ENCODE measurements at places on chromosomes 12 and 14. TPM values are rescaled to one million over a fixed set of nuclear protein-coding genes. Genes with fewer than 3 reads are reported as not detected.
A peak's percentile ranks its signal among the peaks of the same experiment; 100 is the strongest.

GRCh38 chr12:109421355-109422087 is 55.6 kb downstream of the KCTD10 start:
- no peak for DNase-seq

GRCh38 chr12:51076236-51076930 is 7.0 kb downstream of the CSRNP2 start:
- DNase-seq: no peak

GRCh38 chr12:18723752-18724151 is 14.1 kb downstream of the PLCZ1 start:
- no peak for DNase-seq

The RBP5 gene
- total RNA-seq: not detected

The AMDHD1 gene
- total RNA-seq: not detected

- DNase-seq: no peak
Measured at GRCh38 chr12:109868182-109869051, 11.9 kb downstream of the GLTP start.

- no peak for DNase-seq
Measured at GRCh38 chr14:102652194-102652593, 59.7 kb downstream of the RCOR1 start.

GRCh38 chr12:42677461-42677860 is 87.9 kb upstream of the PRICKLE1 start:
- DNase-seq: no peak

- DNase-seq: peak; percentile 52
Measured at GRCh38 chr14:101500061-101500460, 61.2 kb upstream of the DIO3 start.

GRCh38 chr14:72808564-72808963 is 85.3 kb downstream of the DPF3 start:
- DNase-seq: no peak

The KRT6B gene
- total RNA-seq: 441 TPM

The CCDC60 gene
- total RNA-seq: not detected

GRCh38 chr12:59657266-59657665 is 61.4 kb downstream of the SLC16A7 start:
- no peak for DNase-seq

GRCh38 chr14:81206115-81206514 is 14.6 kb downstream of the GTF2A1 start:
- no peak for DNase-seq

The CPNE6 gene
- not detected for total RNA-seq

DNA sequence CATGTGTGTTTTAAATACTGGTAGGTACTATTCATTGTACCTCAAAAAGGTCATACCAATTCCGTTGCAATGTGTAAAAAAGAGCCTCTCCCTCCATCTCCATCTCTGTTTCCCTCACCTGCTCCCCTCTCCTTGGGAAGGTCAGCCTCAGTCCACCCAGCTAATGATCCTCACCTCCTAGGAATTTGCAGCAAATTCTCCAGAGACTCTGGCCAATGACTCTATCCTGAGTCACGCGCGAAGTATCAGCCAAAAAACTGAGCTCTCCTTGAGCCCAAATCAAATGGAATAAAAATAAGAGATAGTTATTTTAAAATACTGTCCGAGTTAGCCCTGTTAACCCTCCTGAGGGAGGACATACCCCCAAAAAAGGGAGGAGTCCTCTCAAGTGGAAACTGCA is 148.4 kb downstream of the DPF3 start:
- DNase-seq: no peak

- DNase-seq: no peak
Measured at GRCh38 chr14:60153991-60154390, 11.2 kb downstream of the DHRS7 start.

DNA sequence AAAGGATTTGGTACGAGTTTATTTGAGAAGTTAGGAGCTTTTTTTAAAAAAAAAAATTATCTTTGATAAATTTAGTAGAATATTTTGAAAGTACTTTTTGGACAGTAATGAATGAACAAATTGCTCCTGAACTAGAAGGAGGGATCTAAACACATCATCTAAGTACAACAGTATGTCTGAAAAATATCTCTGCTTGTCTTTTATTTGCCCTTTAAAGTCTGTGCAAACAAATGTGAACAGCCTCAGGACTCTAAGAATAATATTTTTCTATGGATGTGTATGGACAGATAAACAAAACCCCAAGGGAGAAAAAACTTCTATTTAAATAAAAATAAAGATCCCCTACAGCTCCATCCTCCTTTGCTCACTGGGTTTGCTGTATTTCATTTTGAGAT is 19.5 kb downstream of the FBXL14 start:
- DNase-seq: no peak

DNA sequence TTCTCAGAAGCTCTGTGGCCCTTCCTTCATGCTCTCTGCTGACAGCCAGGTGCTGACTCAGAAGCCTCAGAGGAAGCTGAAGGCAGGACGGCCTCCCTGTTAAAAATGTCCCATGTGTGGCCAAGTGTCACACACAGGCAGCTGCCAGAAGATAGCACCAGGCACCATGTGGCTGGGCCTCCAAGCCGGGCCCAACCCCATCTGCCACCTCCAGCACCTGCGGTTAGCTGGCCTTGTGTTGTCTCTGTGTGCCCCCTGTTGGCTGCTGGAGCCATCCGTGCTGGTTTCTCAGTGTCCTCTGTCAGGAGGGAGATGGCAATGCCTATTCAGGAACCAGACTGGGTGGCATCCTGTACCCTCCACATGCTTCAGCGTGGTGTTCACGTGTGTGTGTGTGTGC is 63.2 kb downstream of the TSPAN11 start:
- no peak for DNase-seq

DNA sequence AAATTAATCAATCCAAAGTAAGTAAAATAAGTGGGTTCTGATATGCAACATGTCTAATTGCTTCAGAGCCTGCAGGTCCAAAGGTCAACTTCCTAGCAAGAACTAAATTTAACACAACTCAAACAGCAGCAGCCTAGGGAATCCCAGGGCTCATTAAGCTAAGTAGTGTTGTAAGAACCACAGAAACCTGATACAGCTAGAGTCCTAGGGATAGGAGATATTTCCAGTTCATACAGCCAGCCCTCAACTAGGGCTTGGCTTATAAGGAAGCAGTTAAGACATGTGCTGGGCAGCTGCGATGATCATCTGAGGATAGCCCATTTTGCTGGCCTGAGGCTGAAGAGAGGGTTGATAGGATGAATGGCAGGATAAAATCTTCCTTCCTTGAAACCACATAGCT is at the start of gene OR4Q3:
Gene OR4Q3, plus strand, starts transcription at position 316 of the 400 bp plus-strand sequence.
- no peak for DNase-seq

The BDKRB2 gene
- 14.8 TPM for total RNA-seq

DNA sequence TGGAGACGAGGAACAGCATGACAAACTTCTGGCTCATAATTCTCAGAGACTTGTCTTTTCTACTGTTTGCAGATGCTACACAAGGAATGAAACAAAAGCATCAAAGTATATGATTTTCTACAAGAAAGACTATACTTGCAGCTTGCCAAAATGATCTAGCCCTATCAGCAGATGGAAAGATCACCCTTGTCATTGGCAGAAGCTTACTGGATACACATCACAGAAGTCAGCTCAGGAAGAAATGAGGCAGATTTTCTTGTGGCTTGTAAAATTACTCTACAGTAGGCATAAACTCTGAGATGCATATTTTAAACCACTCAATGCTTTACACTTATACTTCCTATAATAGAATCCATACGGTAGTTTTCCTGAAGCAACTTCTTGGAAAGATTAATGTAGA is 20.6 kb downstream of the E2F7 start:
- DNase-seq: no peak

The IAPP gene
- total RNA-seq: not detected

DNA sequence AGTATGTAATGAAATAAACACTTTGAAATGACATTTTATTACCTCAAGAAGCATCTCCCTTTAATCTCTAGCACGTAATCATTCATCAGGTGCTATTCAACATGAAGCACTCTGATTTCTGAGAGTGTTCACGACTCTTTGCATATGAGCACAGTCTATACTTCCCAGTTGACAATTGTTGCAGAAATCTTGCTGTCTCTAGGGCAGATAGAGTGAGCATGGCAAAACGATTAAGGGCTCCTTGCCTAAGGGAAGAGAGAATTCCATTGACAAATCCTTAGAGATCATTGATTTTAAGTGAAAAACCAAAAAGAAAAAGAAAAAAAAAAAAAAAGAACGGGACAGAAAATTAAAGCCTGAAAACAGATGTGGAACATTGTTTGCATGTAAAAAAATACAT is 107.6 kb downstream of the C12orf50 start:
- no peak for DNase-seq

- no peak for DNase-seq
Measured at GRCh38 chr14:92613681-92614260, 100.2 kb downstream of the RIN3 start.

DNA sequence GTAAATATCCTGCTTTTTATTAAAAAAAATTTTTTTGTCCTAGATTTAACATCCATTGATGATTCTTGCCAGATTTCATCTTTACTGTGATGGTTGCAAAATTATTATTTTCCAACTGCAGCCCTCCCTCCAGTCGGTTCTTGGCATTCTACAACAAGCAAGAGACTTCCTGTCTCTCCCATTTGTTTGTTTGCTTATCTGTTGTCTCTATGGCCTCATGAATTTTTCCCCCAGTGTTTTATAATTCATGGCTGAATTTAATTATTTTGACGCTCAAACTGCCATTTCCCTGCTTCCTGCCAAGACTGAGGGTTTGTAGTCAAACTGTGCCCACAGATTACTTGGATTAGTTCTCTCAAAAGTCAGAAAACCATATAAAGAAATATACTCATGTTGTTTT is 25.9 kb downstream of the CGRRF1 start:
- DNase-seq: no peak

The SLC6A12 gene
- total RNA-seq: 0.30 TPM

GRCh38 chr14:32300136-32300535 is 29.0 kb upstream of the AKAP6 start:
- DNase-seq: no peak

- no peak for DNase-seq
Measured at GRCh38 chr14:25308244-25308643, 258.3 kb upstream of the STXBP6 start.

- DNase-seq: no peak
Measured at GRCh38 chr14:22176957-22177356, 412.1 kb downstream of the DAD1 start.

- no peak for DNase-seq
Measured at GRCh38 chr14:32559048-32559447, 229.9 kb downstream of the AKAP6 start.

The TAS2R42 gene
- total RNA-seq: not detected

DNA sequence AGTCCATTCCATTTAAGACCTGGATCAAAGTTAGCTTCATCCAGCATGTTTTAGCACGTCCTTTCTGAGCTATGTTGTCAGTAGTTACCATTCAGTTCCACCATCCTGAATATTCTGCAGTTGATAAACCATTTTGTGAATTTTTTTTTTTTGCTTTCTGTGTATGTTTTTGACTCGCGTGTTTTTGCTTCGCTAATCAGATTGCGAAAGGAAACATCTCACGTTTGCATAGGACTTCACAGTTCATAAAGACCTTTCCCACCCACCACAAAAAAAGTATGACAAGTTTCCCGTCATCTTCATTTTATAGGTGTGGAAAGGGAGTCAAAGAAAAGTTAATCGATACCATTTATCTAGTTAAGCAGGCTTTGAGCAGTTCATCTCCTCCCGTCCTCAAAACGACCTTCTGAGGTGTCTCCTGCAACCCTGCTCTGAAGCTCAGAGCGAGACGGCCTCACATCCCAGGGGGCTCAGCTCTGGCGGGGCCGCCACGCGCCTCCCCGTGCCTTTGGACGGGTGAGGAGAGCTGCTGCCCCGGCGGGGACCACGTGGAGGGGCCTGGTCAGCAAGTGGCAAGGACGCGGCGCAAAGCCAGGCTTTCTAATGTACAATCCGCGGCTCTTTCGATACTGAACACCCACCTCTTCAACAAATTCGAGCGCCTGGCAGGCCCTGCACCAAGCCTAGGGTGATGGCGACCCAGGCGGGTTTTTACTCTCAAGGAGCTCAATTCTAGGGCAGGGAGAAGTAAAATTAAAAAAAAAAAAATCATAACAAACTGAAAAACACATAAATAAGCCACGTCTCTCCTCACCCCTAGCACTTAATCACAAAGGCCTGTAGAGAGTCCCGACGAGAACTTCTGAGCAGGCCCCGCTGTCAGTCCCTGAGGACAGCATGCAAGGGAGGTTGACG is 988 bp upstream of the TMEM263 start:
- DNase-seq: peak; percentile 89

GRCh38 chr12:124508381-124509079 is 58.9 kb downstream of the NCOR2 start:
- no peak for DNase-seq

DNA sequence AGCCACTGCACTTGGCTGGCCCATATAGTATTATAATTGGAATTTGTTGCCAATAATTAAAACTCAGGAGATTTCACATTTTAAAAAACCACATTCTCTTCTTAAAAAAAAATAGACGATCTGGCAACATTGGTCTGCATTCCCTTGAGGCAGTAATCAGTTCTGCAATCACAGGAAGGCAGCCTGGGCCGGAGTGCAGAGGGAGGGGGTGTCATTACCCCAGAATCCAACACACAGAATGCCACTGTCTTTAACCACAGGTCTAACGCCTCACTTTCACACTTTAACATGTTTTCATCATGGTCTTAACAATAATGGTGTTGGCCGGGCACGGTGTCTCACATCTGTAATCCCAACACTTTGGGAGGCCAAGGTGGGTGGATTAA is 100.1 kb downstream of the SCARB1 start:
- DNase-seq: no peak

- DNase-seq: no peak
Measured at GRCh38 chr14:100816950-100817901, 8.7 kb upstream of the MEG3 start.

DNA sequence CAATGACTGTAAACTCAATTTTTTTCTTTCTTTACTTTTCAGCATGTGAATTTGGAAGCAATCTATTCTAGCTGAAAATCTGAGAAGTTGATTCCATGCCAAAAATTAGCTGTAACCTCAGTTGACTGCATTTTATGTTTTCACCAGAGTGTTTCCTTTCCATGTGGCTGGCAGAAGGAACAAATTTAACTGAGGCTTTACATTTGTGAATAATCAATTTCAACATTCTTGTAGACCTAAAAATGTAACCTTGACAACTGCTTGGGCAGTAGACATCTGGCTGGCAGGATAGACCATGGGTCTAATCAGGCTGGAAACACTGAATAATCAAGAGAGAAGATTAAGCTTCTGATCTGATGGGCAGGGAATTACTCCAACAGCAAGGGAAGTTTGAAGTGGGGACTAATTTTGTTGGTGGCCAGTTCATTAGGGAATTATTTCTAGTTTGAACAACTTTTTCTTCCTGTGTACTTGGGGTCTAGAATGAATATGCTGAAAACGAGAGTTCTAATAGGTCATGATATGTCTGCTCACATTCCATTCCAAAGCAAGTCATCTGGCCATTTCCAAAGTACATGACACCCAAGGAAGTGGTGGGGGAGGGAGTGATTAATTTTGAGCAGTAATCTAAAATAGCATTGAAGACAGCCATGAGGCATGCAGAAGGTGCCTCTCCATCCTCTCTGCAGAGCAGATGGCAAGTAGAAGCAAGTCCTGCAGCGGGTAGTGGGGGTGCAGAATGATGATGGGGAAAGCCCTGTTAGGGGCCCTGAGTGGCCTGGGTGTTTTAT is 68.2 kb downstream of the ATP23 start:
- DNase-seq: no peak

GRCh38 chr14:104518659-104519350 is 60.8 kb upstream of the C14orf180 start:
- DNase-seq: no peak

GRCh38 chr14:105774001-105774400 is 247.6 kb downstream of the TMEM121 start:
- DNase-seq: no peak

- no peak for DNase-seq
Measured at GRCh38 chr14:35818346-35819115, 7.6 kb upstream of the BRMS1L start.

- no peak for DNase-seq
Measured at GRCh38 chr12:75820071-75820470, 211.5 kb downstream of the PHLDA1 start.

GRCh38 chr12:38269897-38270296 is 46.7 kb upstream of the ALG10B start:
- no peak for DNase-seq
